Smooth muscle cell of trachea (primary cell): ENCODE measurements at places on chromosomes 5 and 9. TPM values are rescaled to one million over a fixed set of nuclear protein-coding genes. Genes with fewer than 3 reads are reported as not detected.

The COL27A1 gene
- 3.6 and 8.6 TPM in 2 replicates for total RNA-seq

The WDR36 gene
- 81.6 and 96.4 TPM in 2 replicates for total RNA-seq

The EFCAB9 gene
- not detected in 2 replicates for total RNA-seq

The FGF1 gene
- 2.6 and 5.1 TPM in 2 replicates for total RNA-seq

The DMRT3 gene
- not detected in 2 replicates for total RNA-seq

The ROR2 gene
- 20.9 and 29.8 TPM in 2 replicates for total RNA-seq

The FOXD4L6 gene
- not detected in 2 replicates for total RNA-seq

The SLC25A2 gene
- total RNA-seq = 0.50 and 1.0 TPM in 2 replicates

The SPATA31A6 gene
- not detected in 2 replicates for total RNA-seq

The GDF9 gene
- 0.15 and 0.17 TPM in 2 replicates for total RNA-seq

The C9orf153 gene
- 0.15 and 0.50 TPM in 2 replicates for total RNA-seq

The NR2F1-AS1 gene
- total RNA-seq = 22.1 and 31.4 TPM in 2 replicates

The OLFM1 gene
- 4.1 and 4.9 TPM in 2 replicates for total RNA-seq

The MUSK gene
- 1.7 and 1.9 TPM in 2 replicates for total RNA-seq
